ENCODE measurements at places on chromosomes 6 and 20.

- no peak for DNase-seq
These were observed 350.8 kb downstream of the EPM2A start for GRCh38 chr6:145384503-145384902.

DNA sequence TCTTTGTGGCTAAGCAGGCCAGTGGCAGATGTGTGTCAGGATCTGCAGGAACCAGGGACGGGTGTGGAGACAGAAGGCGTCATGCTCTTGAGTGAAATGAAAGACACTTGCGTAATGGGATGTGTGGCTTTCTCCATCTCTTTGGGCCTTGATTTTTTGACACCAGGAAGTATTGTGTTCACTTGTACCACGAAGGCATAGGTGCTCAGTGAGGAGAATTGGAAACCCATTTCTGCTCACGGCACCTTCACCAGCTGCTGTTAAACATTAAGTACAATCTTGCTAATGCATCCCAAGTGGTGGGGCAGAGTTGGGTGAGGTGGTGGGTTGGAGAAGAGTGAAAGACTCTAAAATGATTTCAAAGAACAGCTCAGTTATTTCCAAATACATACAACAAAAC is 30.0 kb downstream of the GJA10 start:
- DNase-seq, result no peak

GRCh38 chr6:143125455-143125854 is 64.8 kb downstream of the AIG1 start:
- DNase-seq, result no peak

GRCh38 chr20:14148042-14148441 is 152.7 kb downstream of the MACROD2 start:
- DNase-seq, result no peak

- DNase-seq, result no peak
These were observed 98.1 kb upstream of the COL21A1 start for GRCh38 chr6:56345376-56345995.

DNA sequence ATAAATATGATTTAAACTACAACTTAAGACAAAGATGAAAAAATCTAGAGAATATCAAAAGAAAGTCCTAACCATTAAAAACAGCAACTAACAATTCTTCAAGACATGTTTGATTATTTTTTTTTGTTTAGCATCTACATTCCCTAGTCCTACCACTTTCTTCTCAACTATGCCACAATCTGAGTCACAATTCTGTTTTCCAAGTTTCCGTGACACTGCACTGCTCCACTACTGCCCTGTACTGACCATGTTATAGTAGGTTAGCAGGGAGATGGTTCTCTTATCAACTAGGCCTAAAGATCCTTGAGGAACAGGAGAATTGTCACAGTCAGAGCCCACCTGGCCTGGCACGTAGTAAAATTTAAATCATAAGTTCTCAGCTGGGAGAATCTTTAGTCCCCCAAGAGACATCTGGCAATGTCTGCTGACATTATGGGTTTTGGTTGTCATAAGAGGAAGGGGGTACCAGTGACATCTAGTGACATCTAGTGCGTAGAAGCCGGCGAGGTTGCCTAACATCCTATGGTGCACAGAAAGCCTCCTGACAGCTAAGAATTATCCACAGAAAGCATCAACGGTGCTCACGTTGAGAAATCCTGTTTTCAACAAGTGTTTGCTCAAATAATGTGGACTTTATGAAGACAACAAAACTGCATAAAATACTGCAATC is 100.5 kb downstream of the PDE10A start:
- peak; percentile 59 for DNase-seq

- no peak for DNase-seq
These were observed 24.0 kb upstream of the ARMH2 start for GRCh38 chr6:24822696-24823095.

DNA sequence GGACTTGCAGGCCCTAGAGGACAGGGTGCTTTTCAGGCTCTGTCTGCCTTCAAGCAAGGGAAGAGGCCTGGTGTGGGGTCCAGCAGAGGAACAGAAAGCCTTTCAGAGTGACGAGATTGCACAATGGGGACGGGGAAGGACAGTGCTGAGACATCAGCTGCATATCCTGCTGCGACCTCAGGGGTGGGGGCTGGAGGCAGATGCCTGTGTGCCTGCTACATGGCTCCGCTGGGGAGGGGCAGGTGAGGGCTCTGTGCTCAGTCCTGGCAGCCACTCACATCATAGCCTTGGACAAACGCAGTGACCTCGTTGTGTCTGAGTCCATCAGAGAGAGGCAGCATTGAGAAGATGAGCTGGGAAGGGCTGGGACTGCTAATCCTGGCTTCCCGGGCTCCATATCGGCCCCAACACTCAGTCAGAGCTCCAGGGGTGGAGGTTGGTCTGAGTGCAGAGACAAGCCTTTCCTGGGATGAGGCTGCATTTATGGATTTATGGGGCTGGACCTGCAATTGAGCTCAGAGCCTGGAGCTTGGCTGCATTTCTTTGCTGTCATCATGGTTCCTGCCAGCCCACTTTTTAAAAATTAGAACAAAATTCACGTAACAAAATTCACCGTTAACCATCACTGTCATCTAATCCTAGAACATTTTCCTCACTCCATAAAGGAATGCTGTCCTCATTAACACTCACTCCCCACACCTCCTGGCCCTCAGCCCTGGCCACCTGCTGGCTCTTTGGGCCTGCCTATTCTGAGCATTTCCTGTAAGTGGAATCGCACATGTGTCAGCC is 196.9 kb upstream of the SLC24A3 start:
- no peak for DNase-seq

DNA sequence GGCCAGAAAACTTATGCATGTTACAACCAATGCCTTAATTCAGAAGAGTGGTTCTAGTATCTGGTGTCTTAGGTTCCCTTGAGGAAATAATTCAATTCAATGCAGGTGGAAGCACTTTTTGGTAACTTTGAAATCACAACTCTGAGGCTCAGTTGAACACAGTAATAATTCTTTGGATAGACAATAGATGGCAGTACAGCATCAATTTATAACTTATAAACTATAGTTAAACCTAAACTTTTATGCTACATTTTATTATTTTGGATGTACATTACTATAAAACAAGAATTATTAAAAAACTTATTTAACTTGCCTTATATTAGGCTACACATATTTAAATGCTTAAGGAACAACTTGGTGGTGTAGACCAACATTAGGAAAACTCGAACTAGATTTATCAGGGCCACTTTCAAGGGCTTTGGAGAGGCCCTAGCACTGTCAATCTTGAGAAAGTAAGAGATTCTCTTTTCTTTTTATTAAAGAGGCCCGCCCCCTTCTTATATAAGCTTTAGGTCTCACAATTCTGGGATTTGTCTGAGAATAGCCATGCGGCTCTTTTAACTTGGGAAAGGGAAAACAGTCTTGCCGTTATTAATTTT is 85.9 kb downstream of the CRYBG1 start:
- DNase-seq, result no peak

GRCh38 chr6:47169785-47170616 is 127.9 kb upstream of the ADGRF1 start:
- no peak for DNase-seq

GRCh38 chr6:73802366-73802765 is 106.4 kb downstream of the CD109 start:
- DNase-seq, result no peak

GRCh38 chr20:23626040-23626620 is 11.6 kb downstream of the CST3 start:
- no peak for DNase-seq

DNA sequence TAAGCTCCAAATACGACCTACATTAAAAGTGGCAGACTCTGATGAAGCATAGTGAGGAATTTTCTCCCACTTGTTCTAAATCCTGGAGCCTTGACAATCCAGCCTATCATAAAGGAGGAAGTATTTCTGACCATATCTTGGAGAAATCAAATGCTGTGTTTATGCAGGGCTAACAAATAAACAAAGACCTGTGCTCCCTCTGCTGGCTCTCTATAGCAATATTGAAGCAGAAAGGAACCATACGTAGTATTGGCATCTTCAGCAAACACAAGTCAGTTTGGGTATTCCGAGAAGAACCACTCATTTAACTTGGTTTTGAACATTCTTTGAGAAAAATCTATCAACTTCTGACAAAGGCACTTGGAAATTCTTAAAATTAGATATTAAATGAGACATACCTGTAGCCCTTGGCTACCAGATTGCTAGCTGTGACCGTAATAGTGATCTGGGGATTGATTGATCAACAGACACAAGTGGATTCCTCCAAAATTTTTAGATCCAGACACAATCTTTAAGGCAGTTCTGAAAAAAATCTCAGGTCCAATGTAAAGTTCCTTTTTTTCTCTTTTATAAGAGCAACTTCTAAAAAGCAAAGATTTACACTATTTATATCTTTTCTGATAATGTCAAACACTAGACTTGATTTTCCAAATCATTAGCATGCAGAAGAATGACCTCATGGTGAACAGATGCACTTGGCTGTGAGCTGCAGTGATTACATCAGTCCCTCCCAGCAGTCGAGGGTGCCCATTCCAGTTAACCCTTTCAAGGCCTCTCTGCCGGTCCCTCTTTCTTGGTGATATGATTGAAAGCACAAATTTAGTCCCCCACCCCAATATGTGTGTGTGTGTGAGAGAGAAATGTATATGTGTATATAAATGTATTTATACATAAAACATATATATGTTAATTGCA is 40.2 kb downstream of the INSM1 start:
- DNase-seq, result no peak

- DNase-seq, result no peak
These were observed 102.6 kb upstream of the GJE1 start for GRCh38 chr6:142030115-142030619.

Data from hepatic stellate cell (primary cell).